NCI-H524 (cell line): ENCODE measurements at places on chromosomes 6 and 20.

- DNase-seq = no peak
Measured at GRCh38 chr6:46453216-46453615, 38.0 kb downstream of the RCAN2 start.

DNA sequence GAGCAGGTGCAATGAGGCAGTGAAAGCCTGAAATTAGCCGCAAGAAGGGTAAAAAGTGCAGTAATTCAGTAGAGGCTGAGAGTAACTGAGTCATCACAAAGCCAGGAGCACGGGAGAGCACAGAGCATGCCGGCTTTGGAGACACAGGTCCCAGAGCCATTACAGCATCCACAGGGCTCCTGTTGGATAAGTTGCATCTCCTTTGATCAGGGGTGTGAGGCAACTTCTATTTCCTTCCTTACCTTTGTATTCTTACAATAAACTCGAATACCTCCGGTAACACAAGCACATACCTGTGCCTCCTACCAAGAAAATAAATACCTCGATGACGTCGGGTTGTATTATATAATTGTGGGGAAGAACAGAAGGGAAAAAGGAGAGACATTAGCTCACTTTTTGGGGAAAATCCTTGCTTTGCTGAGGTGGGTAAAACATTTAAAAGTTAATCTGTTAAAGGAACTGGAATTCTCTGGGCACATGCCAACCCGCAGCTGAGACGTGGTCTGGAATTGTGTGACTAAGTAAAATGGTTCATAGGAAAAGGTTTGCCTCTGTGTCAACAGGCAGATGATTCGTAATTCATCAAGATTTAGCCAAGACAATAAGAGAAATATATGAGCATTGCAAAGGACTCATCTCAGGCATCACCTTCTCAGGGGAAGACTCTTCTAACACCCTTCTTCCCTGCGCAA, 360.7 kb upstream of the ZFP64 start:
- DNase-seq = no peak

DNA sequence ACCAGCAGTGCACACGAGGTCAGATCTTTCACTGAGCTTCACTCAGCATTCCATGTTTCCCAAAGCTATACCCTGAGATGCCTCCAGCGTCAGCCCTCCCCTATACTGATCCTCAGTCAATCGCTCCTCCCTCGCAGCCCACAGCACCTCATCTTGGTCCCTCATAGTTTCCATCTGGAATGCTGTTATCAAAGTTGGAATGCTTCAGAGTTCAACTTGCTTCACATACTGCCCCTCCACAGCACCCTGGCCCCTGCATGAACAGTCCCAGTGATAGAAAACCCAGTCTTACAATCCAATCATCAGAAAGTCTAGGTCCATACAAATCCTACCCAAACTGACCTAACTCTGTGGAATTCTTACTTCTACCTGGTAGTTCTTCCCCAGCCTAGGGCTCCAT, 20.0 kb downstream of the SPAG4 start:
- DNase-seq = no peak

GRCh38 chr6:75167325-75167724, 38.5 kb downstream of the COL12A1 start:
- no peak for DNase-seq

DNA sequence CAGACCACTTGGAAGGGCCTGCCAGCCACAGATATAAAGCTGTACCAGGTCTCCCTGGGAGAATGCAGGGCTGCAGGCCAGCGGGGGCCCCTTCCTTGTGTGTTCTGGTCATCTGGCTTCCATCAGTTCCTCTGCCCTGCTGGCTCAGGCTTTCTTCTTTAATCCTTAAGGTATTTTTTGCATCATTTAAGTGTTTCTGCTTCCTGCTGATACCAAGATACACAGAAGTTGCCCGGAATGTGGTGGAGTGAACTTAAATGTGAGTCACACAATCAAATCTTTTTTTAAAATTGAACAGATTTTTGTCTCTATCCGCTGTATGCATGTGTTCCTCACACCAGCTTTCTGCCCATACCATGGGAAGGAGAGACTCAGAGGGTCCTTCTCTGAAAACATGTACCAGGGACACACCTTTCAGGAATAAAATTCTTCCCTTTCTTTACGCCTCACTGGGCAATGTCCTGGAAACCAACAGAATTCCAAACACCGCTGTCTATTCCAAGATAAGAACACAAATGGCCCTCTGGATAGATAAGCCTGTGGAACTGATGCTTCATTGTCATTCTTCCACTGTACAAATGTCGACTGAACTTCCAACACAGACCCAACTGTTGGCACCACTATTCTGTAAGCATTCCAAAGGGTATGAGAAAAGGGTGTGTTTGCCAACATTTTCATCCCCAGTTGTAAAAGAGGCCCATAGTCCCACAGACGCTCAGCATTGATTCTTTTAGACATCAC, 206.2 kb upstream of the MYLIP start:
- DNase-seq = no peak

DNA sequence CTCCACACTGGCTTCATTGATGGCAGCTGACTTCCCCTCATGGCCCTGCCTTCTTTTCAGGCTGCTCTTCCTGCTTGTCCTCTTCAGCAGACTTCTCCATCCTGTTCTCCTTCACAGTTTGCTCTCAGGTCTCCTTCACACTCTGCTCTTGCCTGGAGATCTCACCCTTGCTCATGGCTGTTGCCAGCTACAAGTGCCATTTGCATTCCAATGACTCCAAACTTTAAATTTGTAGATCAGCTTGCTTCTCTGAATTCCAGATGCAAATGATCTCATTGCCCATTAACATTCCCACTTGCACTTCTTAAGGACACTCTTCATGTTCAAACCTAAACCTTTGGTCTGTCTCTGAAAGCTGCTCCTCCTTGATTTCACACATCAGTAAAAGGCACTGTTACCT, 343.0 kb downstream of the QKI start:
- DNase-seq = no peak

GRCh38 chr6:79813854-79814709, 133.3 kb downstream of the ELOVL4 start:
- peak; percentile 45 for DNase-seq

DNA sequence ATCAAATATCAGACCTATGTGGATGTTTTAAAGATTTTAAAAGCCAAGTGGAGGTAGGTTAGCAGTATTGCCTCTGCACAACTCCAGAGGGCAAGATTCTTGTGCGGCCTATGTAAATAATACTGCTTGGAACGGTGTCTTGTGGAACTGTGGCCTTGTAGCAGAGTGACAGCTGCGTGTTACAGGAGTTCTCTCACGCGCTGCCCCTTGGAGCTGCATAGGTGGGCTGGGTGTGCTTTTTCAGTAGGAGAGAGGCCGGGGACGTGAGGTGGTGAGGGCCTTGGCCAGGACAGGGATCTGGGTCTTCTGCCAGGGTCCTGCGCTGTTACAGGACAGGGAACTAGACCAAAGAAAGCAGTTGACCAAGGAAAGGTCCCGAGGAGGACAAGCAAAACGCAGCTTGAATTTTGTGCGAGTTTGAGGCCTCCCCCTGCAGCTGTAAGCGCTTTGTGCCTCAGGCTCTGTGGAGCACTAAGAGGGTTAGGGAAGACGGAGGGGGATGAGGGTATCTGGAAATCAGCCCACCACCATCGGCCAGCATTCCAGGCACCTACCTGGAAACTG, 1.5 kb downstream of the TMEM181 start:
- DNase-seq = no peak

DNA sequence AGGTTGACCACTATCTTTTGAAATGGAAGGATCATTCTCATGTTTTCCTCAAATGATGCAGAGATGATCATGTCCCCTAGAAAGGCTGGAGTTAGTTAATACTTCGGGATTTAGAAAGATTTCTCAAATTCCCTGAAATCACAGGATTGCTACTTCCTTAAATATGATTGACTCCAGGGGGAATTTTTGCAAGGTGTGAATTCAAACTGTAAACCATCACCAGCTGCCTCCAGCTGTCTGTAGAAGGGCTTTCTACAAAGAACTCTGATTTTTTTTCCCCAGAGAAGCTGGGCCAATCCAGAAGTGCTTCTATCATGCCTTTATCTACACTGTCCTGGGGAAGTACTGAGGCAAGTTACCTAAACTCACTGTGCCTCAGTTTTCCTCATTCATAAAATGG, 114.5 kb downstream of the EDN1 start:
- no peak for DNase-seq
